Stimulated activated CD4-positive, alpha-beta T cell treated with anti-CD3 and anti-CD28 coated beads, TNF-alpha, amount 100 ng/mL, for 24 hours (primary cell): ENCODE measurements at places on chromosomes 7 and 10.

- no peak for DNase-seq
These were observed 102.9 kb downstream of the TAX1BP1 start for GRCh38 chr7:27842851-27843250.

DNA sequence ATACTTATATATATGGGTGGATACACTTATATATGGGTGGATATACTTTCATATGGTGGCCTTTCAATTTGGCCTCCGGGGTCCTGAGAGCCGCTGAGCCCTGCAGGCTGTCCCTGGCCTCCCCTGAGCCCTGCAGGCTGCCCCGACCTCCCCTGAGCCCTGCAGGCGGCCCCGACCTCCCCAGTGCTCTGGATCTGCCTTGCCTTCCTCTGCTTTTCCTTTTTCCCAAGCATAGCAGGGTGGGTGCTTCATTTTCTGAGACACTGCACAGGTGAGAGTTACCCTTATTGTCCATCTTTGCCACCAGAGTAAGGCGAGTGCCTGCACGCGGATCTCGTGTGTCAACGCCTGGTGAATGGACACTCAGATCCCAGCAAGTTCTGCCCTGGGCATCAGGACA, 106.6 kb downstream of the VIPR2 start:
- no peak for DNase-seq

DNA sequence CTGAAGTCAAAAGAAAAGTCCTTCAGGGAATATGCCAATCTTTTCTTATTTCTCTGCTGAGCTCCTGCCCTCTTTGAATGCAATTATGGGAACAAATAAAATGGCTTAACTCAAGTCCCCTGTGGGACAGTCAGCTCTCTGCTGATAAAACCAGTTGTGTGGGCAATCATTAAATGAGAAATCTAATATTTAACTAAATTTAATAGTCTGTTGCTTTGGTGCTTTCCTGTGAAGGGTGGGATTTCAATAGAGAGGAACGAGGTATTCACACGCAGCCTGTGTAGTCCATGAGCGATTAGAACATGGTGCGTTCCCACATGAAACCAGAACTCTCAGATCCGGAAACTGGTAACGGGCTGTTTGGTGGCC, 138.4 kb downstream of the PAXIP1 start:
- no peak for DNase-seq

DNA sequence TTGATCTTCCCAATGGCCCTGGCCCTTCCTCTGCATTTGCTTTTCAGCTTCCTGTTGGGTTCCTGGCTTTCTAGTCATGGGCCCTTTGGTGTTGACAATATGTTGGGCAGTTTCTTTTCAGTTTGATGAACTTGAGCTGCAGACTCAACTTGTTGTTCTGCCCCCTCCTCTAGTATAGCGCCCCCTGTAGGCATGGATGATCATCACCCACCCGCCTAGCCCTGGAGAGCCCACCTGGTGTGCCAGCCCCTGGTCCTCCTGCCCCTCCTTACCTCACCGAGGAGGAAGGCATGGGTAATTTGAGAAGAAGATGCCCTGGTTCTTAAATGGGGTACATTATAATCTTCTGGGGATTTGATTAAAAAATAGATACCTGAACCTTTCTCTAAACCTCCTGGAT, 271.2 kb downstream of the SNX10 start:
- no peak for DNase-seq

DNA sequence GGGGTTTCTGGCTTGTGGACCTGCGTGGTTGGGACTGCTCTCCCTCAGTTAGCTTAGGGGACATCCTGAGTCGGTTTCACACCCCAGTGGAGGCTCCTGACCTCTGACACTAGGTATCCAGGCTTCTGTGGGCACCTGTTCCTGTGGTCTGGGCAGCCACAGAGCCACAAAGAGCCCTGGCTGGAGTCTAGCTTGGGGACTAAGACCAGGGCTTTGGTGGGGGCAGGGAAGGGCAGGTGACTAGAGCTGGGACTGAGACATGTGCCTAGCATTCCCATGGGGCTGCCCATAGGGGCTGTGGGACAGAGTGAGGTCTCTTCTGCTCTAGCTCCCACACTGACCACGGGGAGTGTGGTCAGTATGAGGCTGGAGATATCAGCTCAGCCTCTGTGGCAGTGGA, 4.0 kb upstream of the TMEM270 start:
- no peak for DNase-seq

GRCh38 chr7:16353226-16353625, 68.1 kb downstream of the CRPPA start:
- DNase-seq = no peak

- no peak for DNase-seq
These were observed 24.8 kb downstream of the LEP start for GRCh38 chr7:128265906-128266300.

GRCh38 chr7:104956753-104957450, 57.1 kb upstream of the KMT2E start:
- DNase-seq = no peak

GRCh38 chr10:102537367-102537766, 33.6 kb downstream of the SUFU start:
- no peak for DNase-seq
